ENCODE measurements at places on chromosomes 13 and 19.

- no peak for DNase-seq
These were observed 5.1 kb upstream of the USP12 start for GRCh38 chr13:27176470-27177410.

- no peak for DNase-seq
These were observed 77.5 kb downstream of the ZAR1L start for GRCh38 chr13:32237681-32238080.

- DNase-seq: no peak
These were observed 57.9 kb downstream of the MBD3L2B start for GRCh38 chr19:6963244-6963852.

DNA sequence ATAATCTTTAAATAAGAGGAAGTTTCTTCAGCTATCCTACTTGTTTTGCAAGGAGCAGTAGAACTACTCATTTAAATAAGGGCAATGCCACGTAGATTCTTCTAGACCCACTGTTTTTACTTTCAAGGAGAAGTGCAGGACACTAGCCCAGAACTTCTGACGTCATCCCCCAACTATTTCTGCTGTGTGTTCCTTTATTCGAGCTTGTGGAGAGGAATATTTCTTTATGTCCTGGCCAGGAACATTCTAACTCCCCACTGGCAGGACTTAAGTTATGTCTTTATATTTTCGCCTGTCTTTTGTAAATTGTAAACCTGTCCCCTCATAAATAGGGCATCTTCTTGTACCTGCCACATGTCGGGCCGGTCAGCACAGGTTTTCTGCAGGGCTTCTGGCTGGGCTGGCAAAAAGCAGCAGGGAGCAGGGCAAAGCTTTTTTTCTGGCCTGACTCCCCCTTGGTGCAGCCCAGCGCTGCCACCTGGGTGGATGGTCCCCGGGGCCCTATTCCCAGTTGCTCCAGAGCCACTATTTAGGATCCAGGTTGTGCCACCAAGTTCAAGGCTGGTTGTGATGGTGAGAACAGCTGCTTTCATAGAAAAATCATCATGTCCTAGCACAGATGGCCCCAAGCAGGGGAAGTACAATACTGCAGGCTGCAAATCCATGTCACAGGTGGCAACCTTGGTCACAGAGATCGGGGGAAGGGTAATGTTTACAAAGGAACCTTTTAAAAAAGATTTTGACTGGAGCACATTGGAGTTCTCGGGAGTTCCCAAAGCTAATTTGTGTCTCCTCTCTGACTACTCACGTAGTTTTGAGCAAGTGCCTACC is 1.8 kb downstream of the MBNL2 start:
- DNase-seq: no peak

GRCh38 chr19:17358395-17358794 is 18.7 kb downstream of the PLVAP start:
- DNase-seq: no peak

GRCh38 chr19:18601875-18602274 is 4.7 kb downstream of the CRLF1 start:
- no peak for DNase-seq

GRCh38 chr13:21326155-21327031 is 132.7 kb downstream of the ZDHHC20 start:
- DNase-seq: no peak

DNA sequence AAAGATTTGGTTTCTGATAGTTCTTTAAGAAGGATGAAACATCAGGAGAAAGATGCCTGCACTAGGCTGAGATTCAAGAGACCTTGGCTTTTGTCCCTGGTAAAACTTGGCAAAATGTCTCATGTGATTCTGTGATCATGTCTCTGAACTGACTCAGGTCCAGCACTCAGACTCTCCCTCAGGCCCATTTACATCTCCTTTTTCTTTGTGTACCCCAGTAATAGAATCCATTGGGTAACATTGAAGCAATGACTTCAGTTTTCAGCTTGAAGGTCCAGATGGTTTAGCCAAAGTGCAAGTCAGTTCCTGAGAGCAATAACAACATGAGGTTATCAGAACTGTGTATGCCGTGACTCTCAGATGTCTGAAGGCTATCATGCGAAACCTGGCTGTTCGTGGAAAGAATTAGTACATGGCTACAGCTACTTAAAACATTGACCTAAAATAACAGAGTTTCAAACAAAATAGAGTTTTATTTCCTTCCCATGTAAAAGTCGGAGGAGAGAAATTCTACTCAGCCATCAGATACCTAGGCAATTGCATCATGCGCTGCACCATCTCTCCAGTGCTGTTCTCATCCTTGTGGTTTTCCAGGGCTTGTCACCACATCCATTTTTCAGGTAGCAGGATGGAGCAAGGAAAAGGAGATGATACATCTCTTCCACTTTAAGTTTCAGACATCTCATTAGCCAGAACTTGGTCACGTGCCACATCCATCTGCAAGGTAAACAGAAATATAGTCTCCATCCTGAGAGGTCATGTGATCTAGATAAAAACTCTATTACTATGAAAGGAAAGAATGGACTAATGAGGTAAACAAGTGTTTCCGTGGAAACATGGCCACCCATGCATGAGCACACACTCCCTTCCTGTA is 117.3 kb downstream of the POSTN start:
- DNase-seq: no peak

GRCh38 chr19:12975221-12975741 is 5.9 kb downstream of the DAND5 start:
- no peak for DNase-seq

DNA sequence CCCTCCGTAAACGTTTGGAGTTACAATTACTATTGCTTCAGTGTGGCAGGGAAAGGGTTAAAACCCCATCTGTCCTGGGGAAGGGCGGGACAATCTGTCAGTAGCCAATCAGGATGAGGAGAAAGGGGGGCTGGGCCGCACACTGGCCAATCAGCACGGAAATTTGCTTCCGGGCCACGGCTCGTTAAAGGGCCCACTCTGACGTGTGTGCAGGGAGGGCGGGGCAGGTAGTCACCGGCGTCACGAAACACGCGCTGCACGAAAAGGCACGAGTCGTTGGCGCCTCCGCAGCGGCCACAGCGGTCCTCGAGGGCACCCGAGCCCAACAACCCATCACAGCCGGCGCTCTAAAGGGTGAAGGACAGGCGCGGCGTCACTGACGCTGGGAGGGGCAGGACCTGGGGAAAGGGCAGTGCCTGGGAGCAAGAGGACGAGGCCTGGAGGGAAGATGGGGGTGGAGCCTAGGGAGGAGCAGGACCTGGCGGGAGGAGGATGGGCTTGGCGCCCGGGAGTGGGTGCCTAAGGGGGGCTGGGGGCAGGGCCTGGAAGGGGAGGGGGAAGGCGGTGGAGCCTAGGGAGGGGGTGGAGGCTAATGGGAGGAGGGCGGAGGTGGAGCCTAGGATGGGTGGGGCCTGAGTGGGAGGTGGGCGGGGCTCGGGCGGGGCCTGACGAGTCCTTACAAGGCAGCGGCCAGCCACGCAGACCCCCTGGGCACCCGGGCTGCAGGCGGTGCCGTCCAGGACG is 4.9 kb downstream of the ADAMTSL5 start:
- peak; percentile 81 for DNase-seq

GRCh38 chr13:21014502-21015170 is 46.8 kb downstream of the LATS2 start:
- no peak for DNase-seq

Measured in stimulated activated CD8-positive, alpha-beta memory T cell treated with anti-CD3 and anti-CD28 coated beads, Interleukin-4, amount 100 ng/mL, for 1 hour (primary cell).